ENCODE measurements at places on chromosomes 11 and 22. TPM values are rescaled to one million over a fixed set of nuclear protein-coding genes. Genes with fewer than 3 reads are reported as not detected.
A peak's percentile ranks its signal among the peaks of the same experiment; 100 is the strongest.

Gene OR52L1
- polyA plus RNA-seq: not detected

DNA sequence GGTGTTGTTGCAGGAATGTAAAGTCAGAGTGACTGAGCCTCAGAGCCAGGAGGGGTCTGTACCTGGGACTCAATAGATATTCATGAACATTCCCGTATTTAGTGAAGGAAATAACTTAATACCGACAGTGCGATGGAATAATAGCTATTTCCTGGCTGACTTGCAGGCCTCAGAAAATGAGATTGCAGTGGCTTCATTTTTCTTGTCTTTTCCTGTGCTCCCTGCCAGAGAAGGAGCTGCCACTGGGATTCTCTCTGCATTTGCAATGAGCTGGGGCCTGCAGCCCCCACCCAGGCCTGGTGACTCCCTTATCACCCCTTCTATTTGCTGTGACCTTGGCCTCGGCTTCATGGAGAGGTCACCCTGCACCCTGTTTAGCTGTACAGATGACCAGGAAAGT, 173.4 kb downstream of the MIAT start:
- no peaks in the 10 kb centered on the region for H3K36me3 ChIP-seq
- peaks cover 9% of the 10 kb centered on the region for H3K4me1 ChIP-seq

Gene CEP164
- polyA plus RNA-seq: 30.6 TPM

Gene MOV10L1
- polyA plus RNA-seq: 3.0 TPM

DNA sequence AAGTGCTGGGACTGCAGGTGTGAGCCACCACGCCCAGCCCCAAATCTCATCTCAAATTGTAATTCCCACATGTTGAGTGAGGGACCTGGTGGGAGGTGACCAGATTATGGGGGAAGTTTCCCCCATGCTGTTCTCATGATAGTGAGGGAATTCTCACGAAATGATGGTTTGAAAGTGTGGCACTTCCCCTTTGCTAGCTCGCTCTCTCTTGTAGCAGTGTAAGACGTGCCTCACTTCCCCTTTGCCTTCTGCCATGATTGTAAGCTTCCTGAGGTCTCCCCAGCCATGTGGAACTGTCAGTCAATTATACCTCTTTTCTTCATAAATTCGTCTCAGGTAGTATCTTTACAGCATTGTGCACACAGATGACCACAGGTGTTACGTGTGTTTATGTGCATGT, 357.8 kb downstream of the CADM1 start:
- no peaks in the 10 kb centered on the region for H3K36me3 ChIP-seq
- DNase-seq: no peak
- H3K4me3 ChIP-seq: no peak overlapping the region
- H3K27ac ChIP-seq: no peak overlapping the region

Gene C22orf15
- 2.5 TPM for polyA plus RNA-seq

DNA sequence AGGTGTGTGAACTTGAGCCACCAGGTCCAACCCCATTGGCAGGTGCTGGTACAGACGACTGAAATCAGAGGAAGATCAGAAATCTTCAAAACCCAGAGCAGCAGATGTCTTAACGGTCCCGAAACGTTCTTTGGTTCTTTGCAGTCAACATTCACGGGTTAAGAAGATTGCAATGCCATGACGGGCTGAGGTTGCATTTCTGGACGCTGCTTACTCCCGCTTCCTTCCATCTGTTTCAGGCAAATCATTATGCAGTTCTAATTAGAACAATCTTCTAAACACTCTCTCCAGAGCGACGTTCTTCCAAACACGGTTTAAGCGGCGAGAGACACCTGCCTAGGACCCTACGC, 492 bp upstream of the LUZP2 start:
- no peaks in the 10 kb centered on the region for H3K27me3 ChIP-seq
- DNase-seq: no peak
- H3K4me3 ChIP-seq: peak overlapping the region; percentile 66
- H3K4me1 ChIP-seq: no peaks in the 10 kb centered on the region
- H3K27ac ChIP-seq: no peak overlapping the region

DNA sequence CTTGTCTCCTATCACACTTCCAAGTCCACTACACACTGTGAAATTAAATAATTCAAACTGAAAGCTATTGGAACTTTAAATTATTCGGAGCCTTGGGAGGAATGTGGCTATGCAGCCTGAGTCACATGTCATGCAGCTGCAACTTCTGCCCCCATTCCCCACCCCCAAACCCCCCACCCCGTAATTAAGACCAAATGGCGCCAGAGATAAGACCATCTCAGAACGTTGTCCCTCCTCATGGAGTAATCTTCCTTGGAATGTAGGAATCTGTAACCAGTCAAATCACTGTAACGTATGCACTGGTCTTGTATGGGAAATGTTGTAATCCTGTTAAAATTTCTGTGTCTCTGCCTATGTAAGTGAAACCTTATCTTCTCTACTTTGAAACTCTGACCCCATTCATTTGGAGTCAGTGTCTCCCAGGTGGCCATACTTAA, 37.0 kb downstream of the GAB2 start:
- H3K4me1 ChIP-seq: peaks cover 10% of the 10 kb centered on the region
- DNase-seq: no peak
- H3K27ac ChIP-seq: peak overlapping the region; percentile 28
- H3K27me3 ChIP-seq: no peaks in the 10 kb centered on the region

Gene OR9G1
- polyA plus RNA-seq: not detected

DNA sequence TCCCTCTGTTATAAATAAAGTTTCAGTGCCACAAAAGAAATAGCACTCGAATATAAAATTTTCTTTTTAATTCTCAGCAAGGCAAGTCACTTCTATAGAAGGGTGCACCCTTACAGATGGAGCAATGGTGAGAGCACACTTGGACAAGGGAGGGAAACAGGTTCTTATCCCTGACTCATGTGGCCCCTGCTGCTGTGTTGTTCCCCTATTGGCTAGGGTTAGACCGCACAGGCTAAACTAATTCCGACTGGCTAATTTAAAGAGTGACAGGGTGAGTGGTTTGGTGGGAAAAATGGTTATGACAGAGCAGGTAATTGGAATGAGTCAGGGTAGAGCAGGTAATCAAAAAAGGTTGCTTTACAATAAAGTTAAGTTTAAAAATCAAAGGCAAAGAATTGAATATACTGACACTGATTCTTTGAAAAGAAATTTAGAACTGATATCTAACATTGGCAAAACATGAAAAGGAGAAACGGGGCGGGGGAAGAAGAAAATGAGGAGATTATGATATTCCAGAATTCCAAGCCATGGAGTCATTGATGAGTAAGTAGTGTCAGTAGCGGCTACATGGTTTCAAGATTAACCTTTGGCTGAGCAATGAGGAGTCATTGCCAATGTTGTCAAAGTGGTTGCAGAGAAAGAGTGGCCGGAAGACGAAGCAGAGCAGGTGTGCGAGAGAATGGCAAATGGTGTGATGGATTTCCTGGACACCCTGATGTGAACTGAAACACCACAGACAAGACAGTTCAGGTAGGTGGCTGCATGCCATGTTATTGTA, 48.4 kb upstream of the MRGPRX1 start:
- no peak overlapping the region for H3K27ac ChIP-seq
- no peaks in the 10 kb centered on the region for H3K36me3 ChIP-seq
- H3K4me1 ChIP-seq: 0 out of 2 replicates have a peak, but pooled peaks cover 3% of the 10 kb centered on the region
- no peaks in the 10 kb centered on the region for H3K27me3 ChIP-seq

DNA sequence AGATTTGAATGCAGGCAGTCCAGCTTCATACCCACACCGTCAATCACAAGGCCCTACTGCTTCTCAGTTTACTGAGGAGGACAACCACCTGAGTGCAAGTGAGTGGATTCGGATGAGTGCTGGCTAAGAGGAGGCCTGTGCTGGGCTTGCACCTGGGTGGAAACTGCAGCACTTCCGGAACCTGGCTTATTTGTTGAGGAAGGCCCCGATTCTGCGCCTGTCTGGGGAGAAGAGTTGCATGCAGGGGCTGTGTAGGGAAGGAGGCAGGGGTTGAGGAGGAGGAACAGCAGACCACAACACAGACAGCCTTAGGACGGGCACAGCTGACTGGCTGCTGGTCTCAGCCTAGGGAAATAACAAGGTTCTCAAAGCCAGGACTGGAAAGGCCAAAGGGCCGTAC, 20.8 kb downstream of the ABTB2 start:
- no peak for DNase-seq
- H3K4me3 ChIP-seq: no peak overlapping the region
- H3K27me3 ChIP-seq: no peaks in the 10 kb centered on the region
- H3K36me3 ChIP-seq: no peaks in the 10 kb centered on the region
- H3K27ac ChIP-seq: no peak overlapping the region

Gene NLRP14
- not detected for polyA plus RNA-seq

Gene GLYATL1
- 0.21 TPM for polyA plus RNA-seq

DNA sequence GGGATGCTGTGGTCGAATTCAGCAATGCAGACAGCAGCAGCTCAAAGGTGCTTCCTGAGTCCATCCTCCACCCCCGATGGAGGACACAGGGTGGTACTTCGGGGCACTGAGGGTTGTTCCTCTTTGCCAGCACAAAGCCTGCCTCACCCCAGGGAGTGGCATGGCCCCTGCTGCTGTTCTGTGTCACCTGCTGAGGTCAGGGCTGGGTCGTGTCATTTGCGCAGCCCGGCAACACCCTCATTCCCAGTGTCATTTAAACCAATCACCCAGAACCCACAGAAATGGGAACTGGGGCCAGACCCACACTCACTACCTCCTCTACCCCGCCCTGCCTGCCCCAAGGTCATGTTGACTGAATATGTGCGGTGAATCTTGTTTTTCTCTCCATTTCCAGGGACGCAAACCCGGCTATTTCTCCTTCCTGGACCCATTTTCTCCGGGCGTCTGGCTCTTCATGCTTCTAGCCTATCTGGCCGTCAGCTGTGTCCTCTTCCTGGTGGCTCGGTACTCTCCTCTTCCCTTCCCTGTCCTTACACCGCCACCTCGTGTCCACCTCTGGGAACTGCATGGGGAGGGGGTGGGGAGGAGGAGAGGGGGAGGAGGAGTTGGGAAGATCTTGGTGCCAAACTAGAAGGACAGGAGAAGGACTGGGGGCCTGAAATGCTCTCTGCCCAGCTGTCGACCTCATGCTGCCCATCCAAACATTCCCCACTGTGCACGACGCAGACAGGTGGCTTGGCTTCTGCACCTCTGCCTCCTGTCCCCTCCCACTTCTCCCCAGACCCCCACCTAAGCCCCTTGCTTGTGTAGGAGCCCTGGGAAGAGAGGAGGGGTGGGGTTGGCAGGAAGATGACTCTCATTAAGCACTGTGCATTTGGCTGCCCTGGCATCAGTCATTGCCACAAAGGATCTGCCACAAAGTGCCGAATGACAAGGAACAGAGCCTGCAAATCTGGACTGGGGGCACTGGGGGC, 71.2 kb upstream of the TBCEL start:
- H3K27ac ChIP-seq: no peak overlapping the region
- peak; percentile 89 for DNase-seq
- H3K4me1 ChIP-seq: peaks cover 34% of the 10 kb centered on the region
- H3K36me3 ChIP-seq: no peaks in the 10 kb centered on the region
- H3K4me3 ChIP-seq: peak overlapping the region; percentile 54

DNA sequence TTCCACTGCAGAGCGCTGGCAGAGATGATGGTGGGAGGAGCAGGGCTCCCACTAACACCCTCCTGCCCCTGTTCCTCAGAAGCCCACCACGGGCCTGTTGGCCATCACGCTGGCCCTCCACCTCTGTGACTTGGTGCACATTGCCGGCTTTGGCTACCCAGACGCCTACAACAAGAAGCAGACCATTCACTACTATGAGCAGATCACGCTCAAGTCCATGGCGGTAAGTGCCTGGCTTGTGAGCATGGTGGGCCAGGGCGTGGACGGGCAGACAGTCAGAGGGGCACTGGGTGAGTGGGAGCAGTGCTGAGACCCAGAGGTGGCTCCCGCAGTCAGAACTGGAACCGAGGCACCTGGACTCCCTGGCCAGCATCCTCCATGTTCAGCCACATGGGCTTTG, 57.9 kb downstream of the ST3GAL4 start:
- peaks cover 3% of the 10 kb centered on the region for H3K4me1 ChIP-seq
- no peak overlapping the region for H3K4me3 ChIP-seq
- no peak overlapping the region for H3K27ac ChIP-seq
- H3K36me3 ChIP-seq: no peaks in the 10 kb centered on the region
- no peak for DNase-seq

DNA sequence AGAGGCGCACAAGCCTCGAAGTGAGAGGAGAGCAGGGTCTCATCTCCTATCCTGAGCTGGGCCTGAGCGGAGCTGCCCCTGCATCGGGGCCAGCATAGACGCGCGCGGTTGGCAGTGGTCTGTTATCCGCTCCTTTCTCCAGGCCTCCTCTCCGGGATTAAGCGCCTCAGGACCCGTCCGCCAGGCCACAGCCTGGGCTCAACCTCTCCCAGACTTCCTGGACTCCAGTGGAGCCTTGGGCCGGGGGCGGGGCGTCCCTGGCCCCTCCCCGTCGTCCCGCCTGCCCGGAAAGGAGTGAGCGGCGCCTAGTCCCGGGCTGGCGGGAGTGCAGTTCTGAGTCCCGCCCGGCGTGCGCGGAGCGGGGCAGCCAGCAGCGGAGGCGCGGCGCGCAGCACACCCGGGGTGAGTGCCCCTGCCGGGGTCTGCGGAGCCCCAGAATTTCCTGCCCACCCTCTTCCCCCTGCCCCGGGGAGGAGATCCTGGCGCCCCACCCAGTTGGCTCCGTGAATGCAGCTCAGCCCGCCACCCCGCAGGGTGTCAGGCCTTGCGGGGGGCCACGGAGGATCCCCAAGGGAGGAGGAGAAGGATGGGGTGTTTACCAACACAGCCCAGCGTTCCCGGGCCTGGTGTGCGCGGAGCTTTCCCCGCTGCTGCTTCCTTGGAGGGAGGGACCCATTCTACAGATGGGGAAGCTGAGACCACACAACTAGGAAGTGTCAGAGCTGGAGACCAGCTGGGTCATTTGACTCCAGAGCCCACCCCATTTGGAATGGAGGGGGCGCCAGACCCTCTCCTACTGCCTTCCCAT, at the start of gene TCIRG1:
Gene TCIRG1, plus strand, starts transcription at position 308 of the 808 bp plus-strand sequence. CDS start 2,247 bp downstream, outside the sequence.
- peak within 1 kb of the TSS; percentile 53 for H3K27ac ChIP-seq
- H3K27me3 ChIP-seq: no peaks in the 10 kb centered on the region
- peaks cover 20% of the 10 kb centered on the region for H3K4me1 ChIP-seq

DNA sequence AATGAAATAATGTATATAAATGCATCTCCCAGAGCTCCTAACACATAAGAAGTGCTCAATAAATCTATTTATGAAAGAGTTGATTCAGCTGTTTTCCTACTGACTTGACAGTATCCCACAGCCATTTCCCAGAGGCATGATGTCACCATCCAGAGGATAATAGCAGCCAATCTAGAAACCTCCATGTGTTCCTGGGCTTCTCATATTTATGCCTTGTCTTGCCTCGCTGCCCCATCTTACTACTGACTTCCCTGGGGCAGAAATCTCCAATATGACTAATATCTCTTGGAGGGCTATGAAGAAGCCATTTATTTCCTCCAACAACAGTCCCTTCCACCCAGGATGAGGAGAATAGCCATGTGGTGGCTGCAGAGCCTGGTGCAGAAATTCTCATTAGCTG, 115.4 kb upstream of the NAV2 start:
- peak; percentile 37 for DNase-seq
- H3K27me3 ChIP-seq: no peaks in the 10 kb centered on the region
- H3K27ac ChIP-seq: peak overlapping the region; percentile 96
- no peaks in the 10 kb centered on the region for H3K36me3 ChIP-seq
- H3K4me1 ChIP-seq: peaks cover 59% of the 10 kb centered on the region
- H3K4me3 ChIP-seq: peak overlapping the region; percentile 42

Gene MB
- 0.86 TPM for polyA plus RNA-seq
